Fibroblast of skin of left quadriceps (primary cell): ENCODE measurements at places on chromosomes 11 and 22.

- peak; percentile 25 for DNase-seq
Measured at GRCh38 chr22:49632199-49633009, 195.3 kb downstream of the BRD1 start.

- no peak for DNase-seq
Measured at GRCh38 chr11:120749395-120749794, 237.8 kb downstream of the GRIK4 start.

DNA sequence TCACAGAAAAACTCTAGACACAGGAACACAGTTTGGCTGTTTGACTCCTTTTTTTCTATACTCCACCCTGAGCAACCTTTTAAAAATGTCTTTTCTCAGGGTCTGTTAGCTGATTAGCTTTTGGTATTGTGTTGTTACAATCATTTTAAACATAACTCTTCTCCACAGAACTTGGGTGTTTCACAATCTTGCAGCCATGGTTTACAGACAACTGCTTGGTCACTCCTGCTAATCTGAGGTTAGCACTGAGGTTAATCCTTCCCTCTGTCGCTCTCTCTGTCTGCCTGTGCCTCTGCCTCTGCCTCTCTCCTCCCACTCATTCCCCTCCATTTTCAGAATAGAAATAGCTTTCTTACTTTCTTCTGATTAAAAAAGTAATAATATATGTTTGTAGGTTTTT, 62.4 kb upstream of the ZBED5 start:
- no peak for DNase-seq

GRCh38 chr11:81007046-81007445, 1566.2 kb upstream of the TENM4 start:
- DNase-seq = peak; percentile 32

GRCh38 chr11:66465373-66466224, 1.1 kb upstream of the PELI3 start:
- no peak for DNase-seq

DNA sequence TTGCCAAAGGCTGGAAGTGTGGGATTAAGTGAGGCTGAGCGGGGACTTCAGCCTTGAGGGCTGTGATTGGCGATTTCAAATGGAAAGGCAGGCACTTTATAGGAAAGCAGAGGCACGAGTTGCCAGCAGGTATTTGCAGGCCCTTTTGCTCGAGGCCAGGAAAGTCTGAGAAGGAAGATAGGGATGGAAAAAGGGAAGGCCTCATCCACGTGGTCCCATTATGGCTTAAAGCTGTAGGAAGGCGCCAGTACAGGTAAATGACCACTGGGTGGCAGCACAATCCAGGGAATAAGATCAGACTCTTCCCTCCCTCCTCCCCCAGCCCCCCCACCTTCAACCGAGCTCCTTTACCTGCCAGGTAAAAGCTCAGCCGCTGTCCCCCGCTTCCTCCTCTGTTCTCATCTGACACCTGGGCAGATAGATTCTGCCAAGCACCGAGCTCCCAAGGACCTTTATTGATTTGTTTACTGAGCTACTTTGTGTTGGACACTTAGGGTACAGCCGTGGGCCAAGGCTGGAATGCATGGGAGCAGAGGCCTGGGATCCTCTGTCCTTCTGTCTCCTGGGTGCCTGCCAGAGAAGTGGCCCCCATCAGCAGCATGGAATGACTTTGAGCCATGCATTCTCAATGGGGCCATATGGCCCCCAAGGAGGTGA, 7.5 kb downstream of the P2RX3 start:
- peak; percentile 36 for DNase-seq

GRCh38 chr22:45812910-45813309, 141.3 kb downstream of the ATXN10 start:
- DNase-seq = no peak

- peak; percentile 53 for DNase-seq
Measured at GRCh38 chr11:85875505-85875904, 20.3 kb downstream of the CCDC83 start.

DNA sequence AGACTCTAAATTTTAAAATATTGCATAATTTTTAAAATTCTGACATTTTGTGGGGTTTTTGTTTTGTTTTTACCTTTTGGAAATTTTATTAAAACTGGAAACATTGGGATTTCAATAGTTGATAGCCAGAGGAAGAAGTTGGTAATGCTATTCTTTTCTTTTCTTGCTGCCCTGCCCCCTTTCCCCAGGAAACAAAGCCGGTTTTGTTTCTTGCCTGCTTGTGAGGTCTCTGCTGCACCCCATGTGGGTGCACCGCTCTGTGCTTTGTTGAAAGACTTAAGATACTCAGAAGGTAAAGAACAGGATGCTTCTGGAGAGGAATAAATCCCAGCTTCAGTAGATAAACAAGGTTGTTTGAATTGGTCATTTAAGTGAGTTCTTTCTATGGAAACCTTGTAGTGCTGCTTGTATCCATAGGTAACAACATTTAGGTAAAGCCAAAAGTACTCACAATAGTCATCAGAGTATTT, 87.5 kb downstream of the YAP1 start:
- no peak for DNase-seq

- DNase-seq = no peak
Measured at GRCh38 chr11:690738-691633, 4.0 kb downstream of the DEAF1 start.

GRCh38 chr11:69227271-69227670, 66.7 kb upstream of the MYEOV start:
- no peak for DNase-seq

GRCh38 chr22:17117890-17118289, 3.3 kb downstream of the TMEM121B start:
- no peak for DNase-seq

GRCh38 chr22:27992294-27993165, 73.5 kb upstream of the PITPNB start:
- no peak for DNase-seq

DNA sequence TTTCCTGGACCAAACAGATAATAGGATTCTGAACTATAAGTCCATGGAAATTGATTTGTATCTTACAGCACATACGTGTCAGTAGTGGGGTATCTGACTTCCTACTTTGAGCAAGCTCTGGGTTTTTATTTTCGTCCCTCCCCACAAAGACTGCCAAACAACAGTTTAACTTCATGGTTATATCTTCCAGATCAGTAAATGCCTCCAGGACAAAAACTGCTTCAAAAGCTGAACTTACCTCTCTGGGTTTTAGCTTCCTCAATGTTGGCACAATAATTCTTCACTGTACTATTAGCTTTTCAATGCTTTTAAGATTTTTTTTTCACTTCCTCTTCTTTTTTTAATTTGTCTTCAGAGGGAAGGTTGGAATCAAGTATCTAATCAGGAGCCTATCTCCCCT, 4.2 kb upstream of the DPF2 start:
- no peak for DNase-seq

- DNase-seq = no peak
Measured at GRCh38 chr11:57773026-57773598, 11.5 kb downstream of the CTNND1 start.

DNA sequence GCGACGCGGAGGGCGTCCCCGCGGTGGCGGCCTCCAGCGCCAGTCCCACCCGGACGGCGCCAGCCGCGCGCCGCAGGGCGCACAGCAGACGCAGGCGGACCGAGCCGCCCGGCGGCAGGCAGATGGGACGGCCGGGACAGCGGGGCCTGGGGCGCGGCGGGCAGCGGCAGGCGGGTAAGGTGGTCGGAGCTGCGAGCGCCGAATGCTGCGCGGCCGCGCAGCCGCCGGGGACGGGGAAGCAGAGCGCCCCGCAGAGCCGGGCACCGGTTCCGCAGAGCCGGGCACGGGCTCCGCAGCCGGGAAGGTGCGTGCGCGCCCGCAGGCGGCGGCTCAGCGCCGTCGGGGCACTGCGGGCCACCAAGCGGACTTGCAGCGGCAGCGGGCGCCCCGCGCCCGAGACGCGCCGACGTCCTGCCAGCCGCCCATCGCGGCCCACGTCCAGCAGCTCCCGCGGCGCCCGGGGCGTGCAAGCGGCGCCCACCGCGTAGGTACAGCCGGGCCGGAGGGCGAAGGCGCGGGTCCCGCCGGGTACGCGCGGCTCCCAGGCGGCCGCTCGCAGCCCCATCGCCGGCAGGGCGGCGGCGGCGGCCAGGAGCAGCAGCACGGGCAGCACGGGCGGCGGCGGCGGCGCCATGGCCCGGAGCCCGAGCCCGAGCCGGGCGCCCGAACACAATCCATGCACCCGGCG, 739 bp downstream of the CELSR1 start:
- DNase-seq = no peak

- DNase-seq = no peak
Measured at GRCh38 chr11:33544593-33545373, 155.8 kb downstream of the C11orf91 start.

- DNase-seq = no peak
Measured at GRCh38 chr11:111759376-111759775, 6.8 kb downstream of the PPP2R1B start.

- no peak for DNase-seq
Measured at GRCh38 chr11:41018224-41018623, 441.2 kb downstream of the LRRC4C start.

- DNase-seq = no peak
Measured at GRCh38 chr11:126732981-126733380, 267.6 kb downstream of the KIRREL3 start.

GRCh38 chr22:48279461-48279756, 1517.0 kb downstream of the TBC1D22A start:
- DNase-seq = no peak

DNA sequence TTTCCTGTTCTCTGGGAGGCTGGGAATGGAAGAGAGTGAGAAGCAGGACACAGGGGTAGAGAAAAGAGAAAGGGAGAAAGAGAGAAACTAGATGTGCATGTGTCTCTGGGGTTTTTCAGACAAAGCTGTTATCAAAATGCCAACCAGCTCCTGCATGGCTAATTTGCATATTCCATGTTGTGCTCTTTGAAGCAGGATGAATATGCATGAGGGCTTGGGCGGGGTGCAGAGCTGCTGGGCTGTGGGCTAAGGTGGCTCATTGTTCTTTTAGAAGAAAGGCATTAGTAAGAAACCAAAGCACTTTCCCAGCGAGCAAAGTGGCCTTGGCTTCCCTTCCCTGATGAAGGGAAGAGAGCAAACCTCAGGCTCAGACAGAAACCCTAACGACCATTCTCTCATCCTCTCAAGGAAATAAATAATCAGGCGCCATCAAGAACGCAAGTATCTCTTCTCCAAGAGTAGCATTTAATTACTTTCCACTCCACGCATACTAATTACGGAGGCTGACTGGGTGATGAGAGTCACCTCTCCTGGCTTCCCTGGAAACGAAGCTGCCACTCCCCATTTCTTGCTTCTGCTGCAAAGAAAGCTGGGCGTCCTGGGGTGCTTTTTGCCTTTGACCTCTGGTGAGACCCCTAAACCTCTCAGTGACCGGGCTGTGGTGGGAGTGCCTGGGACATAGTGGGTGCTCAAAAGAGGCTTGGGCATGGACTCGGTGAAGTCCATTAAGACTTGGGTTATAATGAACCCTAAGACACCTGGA, 54.2 kb downstream of the FEZ1 start:
- no peak for DNase-seq

DNA sequence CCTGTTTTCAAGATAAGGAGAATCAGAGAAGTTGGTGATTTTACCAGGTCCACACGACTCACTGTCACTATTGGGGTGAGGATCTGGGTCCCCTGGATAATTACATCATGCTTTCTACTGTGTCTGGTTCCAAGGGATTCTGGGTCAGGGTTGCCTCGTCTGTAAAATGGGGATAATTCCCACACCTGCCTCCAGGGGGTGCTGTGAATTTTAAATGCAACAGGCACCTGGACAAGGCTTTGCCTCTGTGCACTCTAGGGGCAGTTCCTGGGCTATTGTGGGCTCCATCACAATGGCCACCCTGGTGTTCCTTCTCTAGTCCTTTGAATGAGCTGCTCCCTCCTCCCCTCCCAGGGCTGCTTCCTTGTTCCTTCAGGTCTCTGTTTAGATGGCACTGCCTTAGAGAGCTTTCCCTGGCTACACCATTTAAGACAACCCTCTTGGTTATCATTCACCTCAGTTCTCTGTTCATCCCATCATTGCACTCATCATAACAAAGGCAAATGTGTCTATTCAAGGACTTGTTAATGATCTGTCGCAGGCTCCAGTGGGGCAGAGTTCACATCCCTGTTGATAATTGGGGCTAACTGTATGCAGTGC, 178.6 kb downstream of the MIAT start:
- no peak for DNase-seq

DNA sequence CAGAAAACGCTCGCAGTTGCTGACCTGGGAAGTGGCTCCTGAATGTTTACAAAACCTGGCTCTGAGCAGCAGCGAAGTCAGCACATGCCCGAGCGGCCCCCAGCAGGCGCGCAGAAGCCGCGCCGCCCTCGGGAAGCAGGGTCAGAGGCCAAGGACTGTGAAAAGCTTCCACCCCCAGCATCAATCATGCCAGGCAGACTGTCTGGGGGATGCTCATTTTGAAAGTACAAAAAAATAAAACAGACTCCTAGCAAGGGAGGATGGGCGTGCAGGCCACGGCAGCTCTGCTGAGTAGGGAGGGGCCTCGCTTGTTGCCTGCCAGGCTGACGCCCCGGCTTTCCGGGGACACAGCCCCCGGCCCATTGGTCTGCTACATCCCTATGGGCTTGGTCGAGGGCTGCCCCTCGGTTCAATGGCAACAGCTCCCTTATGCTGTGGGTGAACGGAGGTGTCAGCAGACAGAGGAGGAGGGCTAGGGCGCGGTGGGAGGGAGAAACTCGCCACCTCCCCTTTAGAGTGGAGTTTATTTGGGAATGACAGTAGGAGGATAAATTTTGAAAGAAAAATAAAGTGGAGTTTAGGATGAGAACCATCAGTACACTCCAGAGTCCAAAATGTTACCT, 37.7 kb upstream of the GNB1L start:
- no peak for DNase-seq

GRCh38 chr11:43135966-43136534, 175.7 kb upstream of the API5 start:
- DNase-seq = no peak

DNA sequence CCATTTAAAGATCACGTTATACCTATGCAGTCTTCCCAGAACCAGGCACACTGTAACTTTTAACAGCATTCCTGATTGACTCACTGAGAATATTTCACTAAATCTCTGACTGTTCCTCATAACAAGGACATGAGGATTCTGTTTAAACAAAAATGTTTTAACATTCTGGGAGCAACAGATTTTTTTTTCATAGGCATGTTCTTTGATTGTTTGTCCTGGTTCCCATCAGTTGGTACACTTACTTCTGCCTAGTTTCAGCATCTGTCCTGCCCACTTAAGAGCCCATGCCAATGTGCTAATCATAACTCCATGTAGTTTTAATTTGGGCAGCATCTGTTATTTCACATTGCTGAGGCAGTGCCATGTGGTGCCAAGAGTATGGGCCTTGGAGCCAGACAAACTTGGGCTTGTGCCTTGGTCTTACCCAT, 138.5 kb upstream of the CTSC start:
- peak; percentile 48 for DNase-seq

DNA sequence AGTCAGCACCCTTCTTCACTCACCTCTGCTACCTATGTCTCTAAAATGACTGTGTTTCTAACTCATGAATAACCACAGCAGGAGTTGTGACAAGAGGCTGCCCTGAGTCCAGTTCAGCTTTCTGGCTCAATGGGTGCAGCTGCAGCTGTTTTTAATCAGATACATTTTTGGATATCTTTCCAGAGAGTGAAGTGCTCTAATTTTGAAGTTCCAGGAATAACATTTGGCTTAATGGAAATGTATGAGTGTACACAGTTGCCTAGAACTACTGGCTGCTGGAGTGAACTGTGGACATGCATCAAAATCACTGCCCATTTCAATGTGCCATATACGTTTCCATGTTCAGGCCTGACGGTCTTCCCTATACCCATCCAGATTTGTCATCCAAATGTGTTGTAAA, 769.5 kb upstream of the ANO3 start:
- DNase-seq = no peak

GRCh38 chr11:40602866-40603552, 856.4 kb downstream of the LRRC4C start:
- no peak for DNase-seq

GRCh38 chr11:61007383-61007955, 36.0 kb downstream of the CD6 start:
- no peak for DNase-seq
